ENCODE measurements at places on chromosomes 12 and 14.

- DNase-seq = no peak
Observed at GRCh38 chr14:57199921-57200320, 68.8 kb downstream of the EXOC5 start.

DNA sequence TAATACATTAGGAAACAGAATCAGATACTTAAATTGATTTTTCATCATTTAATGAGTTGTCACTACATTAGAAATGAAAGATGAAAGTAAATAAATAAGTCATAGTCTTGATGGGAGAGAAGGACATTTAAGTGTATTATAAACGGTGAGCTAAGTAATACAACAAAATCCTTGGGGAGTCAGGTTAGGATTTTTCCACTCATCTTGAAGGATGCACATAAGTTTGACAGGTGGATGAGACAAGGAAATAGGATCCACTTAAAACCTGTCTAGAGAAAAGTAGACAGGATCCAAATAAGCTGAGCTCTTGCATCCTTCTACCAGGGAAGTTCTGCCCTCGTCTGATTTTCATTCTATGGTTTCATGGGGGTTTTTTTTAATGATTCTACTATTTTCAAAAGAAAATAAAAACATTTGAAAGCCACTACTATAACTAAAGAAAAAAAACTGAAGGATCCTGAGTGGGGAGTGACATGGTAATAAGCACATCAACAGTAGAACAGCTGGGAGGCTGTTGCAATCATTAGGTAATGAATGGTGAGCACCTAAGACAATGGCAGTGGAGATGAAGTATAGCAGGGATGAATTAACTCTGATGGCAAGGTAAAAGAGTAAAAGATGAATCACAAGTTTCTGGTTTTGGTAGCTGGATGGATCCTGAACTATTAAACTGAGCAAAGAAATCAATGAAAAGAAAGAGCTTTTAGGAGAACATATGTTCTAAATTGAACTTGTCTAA, 17.0 kb downstream of the CEP128 start:
- no peak for DNase-seq

- no peak for DNase-seq
Observed at GRCh38 chr12:81164827-81165226, 86.9 kb downstream of the ACSS3 start.

DNA sequence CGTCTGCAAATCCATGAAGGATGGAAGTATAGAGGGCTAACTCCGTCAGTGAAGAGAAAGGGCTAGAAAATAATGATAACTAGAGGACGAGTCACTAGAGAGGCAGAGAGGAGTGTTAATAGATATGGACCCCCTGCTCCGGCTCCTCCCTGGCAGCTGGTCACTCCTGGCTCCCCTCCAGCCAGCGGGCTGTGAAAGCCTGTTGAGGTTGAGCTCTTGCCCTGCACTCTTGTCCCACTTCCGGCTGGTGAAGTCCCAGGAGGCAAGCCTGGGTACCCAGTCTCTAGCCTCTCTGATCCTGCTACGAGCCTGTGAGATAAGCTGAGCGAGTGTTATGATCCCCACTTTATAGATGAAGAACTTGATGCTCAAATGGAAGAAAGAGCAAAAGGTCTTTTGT, 90.3 kb downstream of the RFX4 start:
- DNase-seq = no peak

DNA sequence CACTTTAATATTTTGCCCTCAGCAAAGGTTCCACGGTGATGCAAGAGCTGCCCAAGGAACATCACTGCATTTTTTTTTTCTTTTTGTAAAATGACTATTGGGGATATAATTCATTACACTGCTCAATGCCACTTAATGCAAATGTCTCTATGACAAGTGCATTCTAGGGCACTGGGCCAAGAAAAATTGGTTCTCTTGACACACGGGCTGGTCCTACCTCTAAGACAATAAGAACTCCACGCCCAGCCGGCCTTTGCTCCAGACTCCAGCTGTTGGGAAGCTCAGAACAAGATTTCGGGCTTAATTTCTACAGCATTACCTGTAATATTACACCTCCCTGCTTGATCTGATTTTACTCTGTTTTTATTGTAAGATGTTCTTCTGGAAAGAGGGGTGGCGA, 48.8 kb upstream of the VRK1 start:
- no peak for DNase-seq

- DNase-seq = no peak
Observed at GRCh38 chr14:61215222-61216020, 65.7 kb downstream of the TMEM30B start.

DNA sequence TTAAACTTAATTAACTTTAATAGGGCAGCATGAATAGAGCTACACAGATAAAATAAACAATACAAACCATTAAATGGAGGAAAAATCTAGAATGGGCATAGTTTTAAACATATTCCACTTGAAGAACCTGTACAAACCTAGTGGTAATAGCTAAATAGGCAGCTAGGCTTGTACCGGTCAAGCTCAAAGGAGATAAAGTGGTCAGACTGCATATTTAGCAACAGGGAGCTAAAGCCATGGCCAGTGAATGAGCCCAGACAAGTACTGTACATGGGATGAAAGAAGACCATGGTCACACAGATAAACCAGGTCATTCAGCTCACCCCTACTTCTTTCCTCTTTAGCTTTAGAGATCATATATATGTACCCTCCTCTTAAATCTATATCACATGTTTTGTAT, 186.6 kb upstream of the KRR1 start:
- no peak for DNase-seq

DNA sequence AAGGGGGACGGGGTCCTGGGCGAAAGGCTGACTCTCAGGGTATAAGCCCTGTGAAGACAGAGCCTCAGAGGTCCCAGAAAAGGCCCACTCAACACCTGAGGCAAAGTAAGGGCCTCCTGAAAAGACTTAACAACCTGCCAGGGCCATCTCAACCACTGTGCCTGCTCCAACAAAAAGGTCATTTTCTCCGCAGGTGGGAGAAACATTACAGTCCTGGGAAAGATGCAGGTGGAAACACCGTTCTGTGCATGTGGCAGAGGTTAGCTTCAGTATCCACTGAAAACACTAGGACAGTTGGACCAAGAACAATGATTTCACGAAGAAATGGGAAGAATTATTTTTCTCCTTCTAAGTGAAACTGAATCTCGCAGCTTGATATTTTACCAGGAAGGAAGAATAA, 50.9 kb downstream of the CCDC88C start:
- DNase-seq = no peak

DNA sequence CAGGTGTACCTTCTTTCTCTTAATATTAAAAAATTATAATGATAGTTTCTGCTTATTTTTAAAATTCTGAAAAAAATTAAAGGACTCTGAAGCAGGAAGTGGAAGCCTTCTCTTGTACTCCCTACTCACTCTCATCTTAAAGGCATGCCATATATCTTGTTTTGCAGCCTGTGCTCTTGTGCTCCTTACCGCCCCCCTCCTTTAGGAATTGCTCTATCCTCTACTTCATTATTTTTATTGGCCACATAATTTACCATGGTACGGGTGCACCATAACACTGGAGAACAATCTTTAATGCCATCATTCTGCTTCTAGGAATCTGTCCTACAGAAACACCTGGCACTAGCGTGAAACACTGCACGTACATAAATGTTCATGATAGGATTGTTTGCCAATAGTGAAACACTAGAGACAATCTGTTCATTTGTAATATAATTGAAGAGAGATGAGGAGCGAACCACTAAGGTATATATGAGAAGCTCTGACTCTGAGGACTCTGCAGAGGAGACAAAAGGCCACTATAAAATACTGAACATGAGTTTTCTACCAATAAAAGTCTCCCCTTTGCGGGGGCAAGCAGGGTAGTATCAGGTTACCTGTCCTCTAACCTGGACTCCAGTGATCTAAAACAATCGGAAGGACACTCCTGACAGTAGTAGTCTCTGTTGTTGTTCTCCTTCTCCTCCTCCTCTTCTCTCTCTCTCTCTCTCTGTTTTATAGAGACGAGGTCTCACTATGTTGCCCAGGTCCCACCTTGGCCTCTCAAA, 6.3 kb upstream of the NYNRIN start:
- no peak for DNase-seq

DNA sequence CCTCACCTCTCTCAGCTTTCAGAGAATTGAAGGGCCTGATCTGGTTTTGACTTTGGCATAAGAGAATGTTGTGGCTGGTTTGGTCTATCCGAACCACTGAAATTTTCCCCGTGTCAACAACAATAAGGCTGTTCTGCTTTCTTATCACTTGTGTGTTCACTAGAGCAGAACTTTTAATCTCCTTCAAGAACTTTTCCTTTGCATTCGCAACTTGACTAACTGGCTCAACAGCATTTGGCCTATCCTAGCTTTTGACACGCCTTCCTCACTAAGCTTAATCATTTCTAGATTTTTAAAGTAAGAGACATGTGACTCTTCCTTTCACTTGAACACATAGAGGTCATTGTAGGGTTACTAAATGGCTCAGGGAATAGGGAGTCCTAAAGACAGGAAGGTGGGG, 25.9 kb upstream of the EDDM3A start:
- no peak for DNase-seq

DNA sequence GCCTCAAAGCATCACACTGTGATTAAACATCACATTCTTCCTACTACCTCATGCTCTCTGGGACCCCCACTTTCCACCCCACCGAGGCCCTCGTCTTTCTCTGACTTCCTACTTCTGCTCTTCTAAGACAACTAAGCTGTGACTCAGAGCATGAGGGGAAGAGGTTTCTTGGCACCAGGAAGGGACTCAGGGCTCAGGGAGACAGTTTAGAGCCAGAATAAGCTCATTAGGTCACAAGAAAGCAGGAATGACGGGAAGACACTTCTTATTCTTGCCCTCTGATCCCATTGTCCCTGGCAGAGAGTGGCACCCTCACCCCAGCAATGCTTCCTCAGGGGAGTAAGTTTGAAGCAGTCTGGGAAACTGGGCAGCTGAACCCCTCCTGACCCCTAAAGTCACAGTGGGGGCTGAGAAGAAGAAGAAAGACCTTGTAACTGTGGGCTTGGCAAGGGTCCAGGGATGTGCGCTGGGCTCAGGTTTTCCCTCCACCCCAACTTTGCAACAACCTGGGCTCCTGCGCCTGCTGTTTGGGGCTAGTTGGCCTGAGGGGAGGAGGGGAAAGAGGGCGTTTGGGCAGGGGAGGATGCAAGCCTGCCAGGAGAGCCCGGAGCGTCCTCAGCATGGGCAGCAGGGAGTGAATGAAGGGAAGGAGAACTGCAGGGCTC, 64.6 kb upstream of the ACTN1 start:
- DNase-seq = peak; percentile 70

- no peak for DNase-seq
Observed at GRCh38 chr12:70645494-70646317, 8.5 kb upstream of the PTPRB start.

- no peak for DNase-seq
Observed at GRCh38 chr12:93892423-93893268, 215.5 kb downstream of the CRADD start.

DNA sequence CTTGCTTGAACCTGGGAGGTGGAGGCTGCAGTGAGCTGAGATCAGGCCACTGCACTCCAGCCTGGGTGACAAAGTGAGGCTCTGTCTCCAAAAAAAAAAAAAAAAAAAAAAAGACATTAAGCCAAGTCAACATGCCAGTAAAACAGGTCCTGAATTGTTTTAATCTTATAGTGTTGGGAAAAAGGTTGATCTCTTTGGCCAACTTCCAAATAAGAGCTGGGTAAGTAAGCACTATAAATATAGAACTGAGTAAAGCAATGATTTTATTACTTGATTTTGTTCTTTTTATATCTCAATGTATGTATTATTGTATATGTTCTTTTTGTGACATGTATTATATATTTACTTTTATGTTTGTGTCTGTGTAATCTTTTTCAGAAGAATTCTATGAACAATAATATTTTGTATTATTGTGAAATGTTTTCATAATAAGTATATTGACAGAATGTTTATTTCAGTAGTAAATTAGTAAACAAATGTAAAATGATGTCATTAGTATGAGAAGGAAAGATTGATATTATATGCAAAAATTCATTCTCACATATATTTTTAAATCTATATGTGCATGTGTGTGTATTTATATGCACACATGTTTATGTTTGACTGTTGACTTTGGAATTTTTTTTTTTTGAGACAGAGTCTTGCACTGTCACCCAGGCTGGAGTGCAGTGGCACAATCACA, 9.6 kb upstream of the AKAP6 start:
- no peak for DNase-seq

GRCh38 chr12:99004799-99005466, 359.8 kb downstream of the APAF1 start:
- no peak for DNase-seq

DNA sequence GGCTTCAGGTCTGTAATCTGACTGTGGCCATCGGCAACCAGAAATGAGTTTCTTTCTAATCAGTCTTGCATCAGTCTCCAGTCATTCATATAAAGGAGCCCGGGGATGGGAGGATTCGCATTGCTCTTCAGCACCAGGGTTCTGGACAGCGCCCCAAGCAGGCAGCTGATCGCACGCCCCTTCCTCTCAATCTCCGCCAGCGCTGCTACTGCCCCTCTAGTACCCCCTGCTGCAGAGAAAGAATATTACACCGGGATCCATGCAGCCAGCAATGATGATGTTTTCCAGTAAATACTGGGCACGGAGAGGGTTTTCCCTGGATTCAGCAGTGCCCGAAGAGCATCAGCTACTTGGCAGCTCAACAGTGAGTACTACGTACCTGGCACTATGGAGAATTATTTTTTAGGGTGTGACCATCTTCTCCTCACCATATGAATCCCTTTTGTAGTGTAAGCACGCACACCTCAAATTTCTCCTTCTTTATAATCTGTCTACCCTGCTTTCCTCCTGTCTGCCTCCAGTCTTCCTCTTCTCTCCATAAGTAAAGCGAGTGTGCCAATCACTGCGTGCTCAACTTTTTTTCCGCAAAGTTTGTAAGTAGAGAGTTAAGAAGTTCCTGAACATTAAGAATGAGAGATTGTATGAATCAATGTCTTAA, at the start of gene TPH2:
Gene TPH2 (plus strand): TSS at position 118 of the 658 bp plus-strand sequence. CDS start 142 bp downstream, at position 260.
- DNase-seq = peak; percentile 63

DNA sequence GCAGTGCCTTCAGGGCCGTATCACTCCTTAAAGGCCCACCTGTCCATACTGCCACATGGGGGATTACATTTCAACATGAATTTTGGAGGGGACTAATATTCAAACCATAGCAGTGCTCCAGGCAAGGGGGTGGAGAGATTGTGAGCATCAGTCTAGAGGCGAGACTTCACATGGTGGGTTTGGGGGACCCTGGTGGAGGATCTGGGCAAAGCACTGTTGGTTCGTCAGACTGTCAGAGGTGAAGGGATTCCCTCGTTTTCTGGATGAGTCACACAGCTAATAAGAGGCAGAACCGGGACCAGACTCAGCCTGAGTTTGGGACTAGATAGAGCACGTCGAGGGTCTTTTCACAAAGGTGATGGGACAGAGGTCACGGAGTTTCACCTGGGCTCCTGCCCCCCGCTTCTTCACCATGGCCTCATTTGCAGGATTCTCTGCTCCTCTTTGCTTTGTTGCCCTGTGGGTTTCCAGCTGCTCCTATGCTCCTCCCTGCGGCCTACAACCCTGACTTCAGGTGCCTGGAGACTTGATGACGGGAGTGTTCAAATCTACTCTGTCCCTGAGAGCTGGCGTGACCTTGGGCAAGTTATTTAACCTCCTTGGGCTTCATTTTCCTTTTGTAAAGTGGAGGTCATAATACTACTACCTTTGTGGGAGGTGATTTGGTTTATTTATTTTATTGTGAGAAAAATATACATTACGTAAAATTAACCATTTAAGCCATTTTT, 41.5 kb downstream of the TEAD4 start:
- no peak for DNase-seq

GRCh38 chr12:117680312-117680711, 288.5 kb downstream of the KSR2 start:
- DNase-seq = no peak
